NT2/D1 (cell line): ENCODE measurements at places on chromosomes 7 and 10.

DNA sequence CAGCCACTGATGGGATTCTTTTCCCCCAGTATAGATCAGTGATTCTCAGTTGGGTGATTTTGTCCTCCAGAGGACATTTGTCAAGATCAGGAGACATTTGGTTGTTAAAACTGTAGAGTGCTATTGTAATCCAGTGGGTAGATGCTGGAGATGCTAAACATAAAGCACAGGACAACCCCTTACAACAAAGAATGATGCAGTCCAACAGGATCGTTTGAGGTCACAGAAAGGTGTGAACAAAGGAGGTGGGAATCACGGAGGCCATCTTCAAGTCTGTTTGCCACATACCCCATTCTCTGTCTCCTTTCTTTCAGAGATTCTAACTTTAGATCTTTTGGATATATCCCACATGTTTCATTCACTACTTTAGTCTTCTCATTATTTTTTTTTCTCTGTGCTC, 69.0 kb downstream of the HELLS start:
- DNase-seq: no peak

GRCh38 chr10:12973149-12973718, 28.3 kb downstream of the CCDC3 start:
- DNase-seq: no peak

DNA sequence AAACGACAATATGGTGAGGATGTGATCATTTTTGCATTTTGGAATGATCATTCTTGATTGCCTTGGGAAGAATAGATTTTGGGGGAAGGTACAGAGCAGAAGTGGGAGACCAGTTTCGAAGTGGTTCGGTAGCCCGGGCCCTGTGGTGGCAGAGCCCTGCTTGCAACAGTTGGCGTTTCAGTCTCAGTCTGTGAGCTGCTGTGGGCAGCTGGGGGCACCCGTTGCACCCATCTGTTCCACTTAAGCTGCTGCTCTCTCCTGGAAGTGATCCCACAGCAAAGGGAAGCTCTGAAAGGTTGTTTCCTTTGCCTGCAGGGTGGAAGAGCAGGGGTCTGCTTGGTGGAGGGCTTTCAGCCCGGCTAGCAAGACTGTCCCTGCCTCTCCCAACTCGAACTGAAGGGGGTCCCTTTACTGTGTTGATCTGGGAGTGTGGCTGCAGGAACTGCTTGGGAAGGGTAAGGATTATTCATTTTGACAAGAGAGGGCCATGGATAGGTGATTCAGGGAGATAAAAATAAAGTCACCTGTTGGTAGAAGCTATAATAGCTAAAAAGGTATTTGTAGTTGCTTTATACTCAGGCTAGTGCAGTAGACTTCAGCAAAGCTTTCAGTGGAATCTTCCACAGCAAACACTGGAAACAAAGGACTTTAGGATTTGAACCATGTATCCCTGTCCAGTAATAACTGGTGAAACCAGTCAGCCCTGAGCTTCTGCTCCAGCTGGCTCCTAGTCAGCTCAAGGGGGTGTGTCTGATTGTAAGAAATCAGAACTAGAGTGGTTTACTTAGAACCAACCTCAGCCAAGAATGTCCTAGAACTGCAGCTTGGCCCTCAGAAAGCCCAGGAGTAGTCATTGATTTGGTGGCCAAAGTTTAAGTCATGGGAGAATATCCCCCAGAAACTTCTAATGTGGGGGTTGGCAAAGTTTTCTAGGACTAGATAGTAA, 53.1 kb upstream of the PDCD4 start:
- DNase-seq: no peak

GRCh38 chr10:68402276-68402675, 4.8 kb downstream of the RUFY2 start:
- no peak for DNase-seq

DNA sequence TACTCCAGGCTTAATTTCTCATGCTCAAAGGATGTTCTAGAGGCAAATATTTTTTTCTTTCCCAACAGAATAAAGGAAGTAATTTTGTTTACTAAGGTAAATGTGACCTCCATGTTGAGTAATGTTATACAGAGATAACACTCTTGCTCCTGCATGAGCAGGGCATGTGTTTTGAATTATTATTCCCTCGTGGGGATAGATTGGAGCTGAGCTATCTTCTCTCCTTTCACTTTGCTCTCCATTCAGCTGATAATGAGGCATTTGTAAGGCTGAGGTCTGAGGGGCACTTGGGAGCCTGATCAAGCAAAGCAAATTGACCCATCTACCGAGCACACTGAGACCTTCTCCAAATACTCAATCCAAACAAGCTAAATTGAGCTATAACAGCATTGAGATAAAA, 50.7 kb upstream of the GHITM start:
- no peak for DNase-seq

GRCh38 chr7:27062946-27063345, 32.9 kb downstream of the HOXA1 start:
- no peak for DNase-seq

- no peak for DNase-seq
Measured at GRCh38 chr7:147584771-147585193, 1005.8 kb upstream of the C7orf33 start.

GRCh38 chr10:73439605-73440312, 6.4 kb upstream of the MSS51 start:
- no peak for DNase-seq

DNA sequence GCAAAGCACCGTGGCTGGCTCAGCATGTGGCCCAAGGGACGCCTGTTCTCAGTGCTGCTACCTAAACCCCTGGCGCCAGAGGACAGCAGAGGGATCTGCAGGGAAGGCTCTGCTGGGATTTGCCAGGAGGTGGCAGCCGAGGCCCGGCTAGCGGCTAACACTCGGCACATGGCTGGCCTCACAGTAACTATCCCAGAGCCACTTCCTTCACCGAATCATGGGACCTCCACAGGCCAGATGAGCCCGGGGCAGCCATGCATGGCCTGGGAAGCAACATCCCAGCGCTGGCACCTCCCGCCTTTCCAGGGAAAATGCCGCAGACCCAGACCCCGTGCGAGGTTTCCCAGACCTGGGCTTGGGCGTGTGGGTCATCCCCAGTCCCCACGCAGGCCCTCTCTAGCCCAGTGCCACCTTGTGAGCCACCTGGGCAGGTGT, 36.4 kb downstream of the DPYSL4 start:
- peak; percentile 50 for DNase-seq

- DNase-seq: no peak
Measured at GRCh38 chr10:52486840-52487611, 172.9 kb downstream of the DKK1 start.

DNA sequence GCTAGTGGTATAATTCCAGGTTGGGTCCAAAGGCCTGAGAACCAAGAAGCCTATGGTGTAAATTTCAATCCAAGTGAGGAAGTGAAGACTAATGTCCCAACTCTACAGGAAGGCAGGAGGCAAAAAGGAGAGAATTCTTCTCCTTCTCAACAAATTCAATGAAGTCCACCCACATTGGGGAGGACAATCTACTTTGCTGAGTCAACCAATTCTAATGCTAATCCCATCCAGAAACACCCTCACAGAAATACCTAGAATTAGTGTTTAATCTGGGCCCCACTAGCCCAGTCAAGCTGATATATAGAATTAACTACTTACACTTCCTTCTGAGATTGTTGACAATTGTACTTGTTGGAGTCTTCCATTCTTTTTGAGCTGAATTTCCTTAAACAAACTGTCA, 413.2 kb upstream of the PHF14 start:
- no peak for DNase-seq

DNA sequence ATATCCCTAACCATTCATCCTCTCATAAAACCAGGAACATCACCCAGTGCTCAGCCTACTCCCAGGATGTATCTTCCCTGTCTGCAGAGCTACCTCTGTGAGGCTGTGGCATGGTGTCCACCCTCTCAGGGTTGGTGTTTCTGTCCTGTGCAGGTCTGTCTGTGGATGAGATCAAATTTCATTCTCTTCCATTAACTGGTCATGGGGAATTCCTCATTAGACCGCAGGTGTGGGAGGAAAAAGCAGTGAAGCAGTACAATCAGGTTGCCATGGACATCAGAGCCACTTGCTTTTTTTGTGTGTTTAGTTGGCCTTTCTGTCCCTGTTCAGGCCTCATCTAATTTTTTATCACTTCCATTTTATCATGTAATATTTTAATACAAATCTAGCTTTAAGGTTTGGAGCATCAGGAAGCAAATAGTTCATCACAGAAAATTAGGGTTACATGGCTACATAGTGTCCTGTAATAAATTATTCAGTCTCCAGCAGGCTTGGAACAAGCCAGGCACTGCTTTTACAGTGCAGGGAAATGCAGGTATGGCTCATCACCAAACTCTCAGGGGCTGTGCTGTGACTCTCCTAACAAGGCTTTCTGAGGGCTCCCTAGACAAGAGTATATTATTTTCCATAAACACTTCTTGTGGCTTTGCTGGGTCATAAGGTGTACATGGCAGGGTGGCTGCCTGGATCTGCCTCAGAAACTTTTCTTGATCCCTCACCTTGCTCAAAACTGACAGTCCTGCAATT, 594.9 kb upstream of the IGFBP3 start:
- no peak for DNase-seq

DNA sequence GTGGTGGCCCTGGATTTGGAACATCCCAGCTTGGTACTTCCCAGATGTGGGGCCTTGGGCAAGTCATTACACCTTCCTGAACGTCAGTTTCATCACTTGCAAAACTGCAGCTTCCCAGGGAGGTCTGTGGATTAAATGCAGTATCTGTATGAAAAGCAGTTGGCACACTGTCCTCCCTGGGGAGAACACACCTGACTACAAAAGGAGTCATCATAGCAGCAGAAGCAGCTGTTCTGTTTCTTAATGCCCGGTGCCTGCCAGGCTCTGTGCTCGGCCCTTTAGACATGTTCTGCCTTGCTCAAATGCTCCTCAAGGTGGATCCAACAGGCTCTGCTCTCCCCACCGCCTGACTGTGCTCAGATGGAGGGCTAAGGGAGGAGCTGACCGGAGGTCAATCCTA, 31.0 kb downstream of the CDCA7L start:
- no peak for DNase-seq

- no peak for DNase-seq
Measured at GRCh38 chr10:84407388-84408049, 79.1 kb downstream of the CCSER2 start.

GRCh38 chr10:19915816-19916215, 99.6 kb downstream of the PLXDC2 start:
- no peak for DNase-seq

- DNase-seq: no peak
Measured at GRCh38 chr7:84729284-84729683, 457.6 kb downstream of the SEMA3D start.

- DNase-seq: no peak
Measured at GRCh38 chr10:89468191-89468965, 54.0 kb downstream of the IFIT5 start.

- DNase-seq: no peak
Measured at GRCh38 chr10:76089556-76090180, 658.2 kb downstream of the LRMDA start.

GRCh38 chr10:7411671-7412128, 866 bp upstream of the SFMBT2 start:
- DNase-seq: no peak

GRCh38 chr10:94785211-94785610, 22.7 kb downstream of the CYP2C19 start:
- DNase-seq: no peak

- DNase-seq: no peak
Measured at GRCh38 chr10:2529945-2530344, 537.4 kb upstream of the PFKP start.

DNA sequence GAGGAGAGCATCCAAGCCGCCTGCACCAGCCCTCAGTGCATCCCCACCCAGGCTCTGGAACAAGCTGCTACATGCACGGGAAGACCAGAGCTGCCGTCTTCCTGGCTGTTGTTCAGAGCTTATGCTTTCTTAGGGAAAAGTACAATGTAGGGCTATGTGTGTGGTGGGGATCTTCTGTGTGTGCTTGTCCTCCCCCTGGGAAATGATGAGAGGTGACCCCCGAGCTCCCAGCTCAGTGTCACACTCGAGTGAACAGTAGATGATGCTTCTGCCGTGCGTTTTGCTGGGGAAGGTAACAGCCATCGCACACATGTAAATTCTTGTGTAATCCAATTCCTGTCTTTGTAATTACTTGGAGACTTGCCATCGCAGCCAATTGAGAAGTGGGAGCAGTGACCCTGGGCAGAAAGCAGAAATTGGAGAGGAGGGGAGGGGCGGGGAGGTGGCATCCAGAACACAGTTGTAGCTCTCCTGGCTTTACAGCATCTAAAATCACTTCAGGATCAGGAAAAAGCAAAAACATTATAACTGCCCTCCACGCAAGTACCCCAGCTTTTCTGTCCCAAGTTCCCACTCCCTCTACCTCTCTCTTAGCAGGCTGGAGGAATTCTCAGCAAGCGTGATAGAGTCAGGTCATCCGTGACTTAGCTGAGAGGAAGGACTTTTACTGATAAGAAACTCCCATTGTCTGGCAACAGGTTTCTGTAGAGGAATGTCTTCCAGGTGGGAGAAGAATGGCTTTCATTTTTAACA, 149.6 kb downstream of the TCF7L2 start:
- DNase-seq: no peak

- DNase-seq: no peak
Measured at GRCh38 chr7:11833431-11833830, 1.4 kb upstream of the THSD7A start.

- no peak for DNase-seq
Measured at GRCh38 chr10:102159831-102160230, 7.6 kb downstream of the NOLC1 start.

GRCh38 chr10:44949915-44950314, 9.7 kb upstream of the RASSF4 start:
- no peak for DNase-seq

- DNase-seq: no peak
Measured at GRCh38 chr7:132558815-132559214, 17.5 kb downstream of the PLXNA4 start.

DNA sequence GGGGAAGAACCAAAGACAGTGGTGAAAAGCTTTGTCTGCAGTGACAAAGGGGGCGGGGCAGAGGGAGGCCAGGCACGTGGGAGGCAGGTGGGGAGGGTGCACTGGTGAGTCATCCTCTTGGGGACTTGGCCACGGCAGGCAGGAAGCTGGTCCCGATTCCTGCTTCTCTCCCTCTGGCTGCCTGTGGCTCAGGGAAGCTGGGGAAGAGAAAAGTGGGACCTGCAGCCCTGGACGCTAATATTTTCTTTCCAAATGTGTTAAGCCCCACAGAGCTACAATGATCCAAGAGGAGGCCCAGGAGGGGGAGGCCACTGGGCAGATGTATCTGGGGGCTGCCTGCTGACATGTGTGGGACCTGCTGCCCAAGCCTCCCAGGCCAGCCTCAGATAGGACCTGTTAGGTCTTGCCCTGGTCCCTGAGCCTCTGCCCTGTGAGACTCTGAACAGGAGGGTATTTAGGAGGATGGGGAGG, 231.8 kb downstream of the KCNMA1 start:
- DNase-seq: peak; percentile 74
